ENCODE measurements at places on chromosomes 1 and 21.
A peak's percentile ranks its signal among the peaks of the same experiment; 100 is the strongest.

DNA sequence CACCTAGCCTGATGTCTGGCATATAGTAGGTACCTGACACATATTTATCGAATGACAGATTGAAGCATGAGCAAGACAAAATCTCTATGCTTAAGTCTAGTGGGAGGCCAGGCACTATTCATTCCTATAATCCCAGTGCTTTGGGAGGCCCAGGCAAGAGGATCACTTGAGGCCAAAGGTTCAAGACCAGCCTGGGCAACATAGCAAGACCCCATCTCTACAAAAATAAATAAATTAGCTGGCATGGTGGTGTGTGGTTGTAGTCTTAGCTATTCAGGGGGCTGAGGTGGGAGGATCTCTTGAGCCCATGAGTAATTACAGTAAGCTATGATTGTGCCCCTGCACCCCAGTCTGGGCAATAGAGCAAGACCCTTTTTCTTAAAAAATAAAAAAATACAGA lies 23.2 kb upstream of the TUT4 start:
- DNase-seq, result no peak

DNA sequence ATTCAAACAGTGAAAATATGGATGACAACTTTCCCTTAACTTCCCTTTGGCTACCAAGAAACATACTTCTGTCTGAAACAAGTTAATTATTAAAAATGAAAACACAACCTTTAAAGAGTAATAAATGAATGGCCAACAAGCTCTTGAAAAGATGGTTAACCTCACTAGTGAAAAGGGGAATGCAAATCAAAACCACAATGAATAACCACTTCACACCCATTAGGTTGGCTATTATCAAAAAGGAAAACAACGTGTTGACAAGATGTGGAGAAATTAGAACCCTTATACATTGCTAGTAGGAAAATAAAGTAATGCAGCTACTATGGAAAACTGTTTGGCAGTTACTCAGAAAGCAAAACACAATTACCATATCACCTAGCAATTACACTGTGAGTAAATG lies 14.1 kb downstream of the COP1 start:
- DNase-seq, result no peak

- no peak for DNase-seq
Observed at GRCh38 chr1:173871500-173871899, 3.3 kb downstream of the ZBTB37 start.

DNA sequence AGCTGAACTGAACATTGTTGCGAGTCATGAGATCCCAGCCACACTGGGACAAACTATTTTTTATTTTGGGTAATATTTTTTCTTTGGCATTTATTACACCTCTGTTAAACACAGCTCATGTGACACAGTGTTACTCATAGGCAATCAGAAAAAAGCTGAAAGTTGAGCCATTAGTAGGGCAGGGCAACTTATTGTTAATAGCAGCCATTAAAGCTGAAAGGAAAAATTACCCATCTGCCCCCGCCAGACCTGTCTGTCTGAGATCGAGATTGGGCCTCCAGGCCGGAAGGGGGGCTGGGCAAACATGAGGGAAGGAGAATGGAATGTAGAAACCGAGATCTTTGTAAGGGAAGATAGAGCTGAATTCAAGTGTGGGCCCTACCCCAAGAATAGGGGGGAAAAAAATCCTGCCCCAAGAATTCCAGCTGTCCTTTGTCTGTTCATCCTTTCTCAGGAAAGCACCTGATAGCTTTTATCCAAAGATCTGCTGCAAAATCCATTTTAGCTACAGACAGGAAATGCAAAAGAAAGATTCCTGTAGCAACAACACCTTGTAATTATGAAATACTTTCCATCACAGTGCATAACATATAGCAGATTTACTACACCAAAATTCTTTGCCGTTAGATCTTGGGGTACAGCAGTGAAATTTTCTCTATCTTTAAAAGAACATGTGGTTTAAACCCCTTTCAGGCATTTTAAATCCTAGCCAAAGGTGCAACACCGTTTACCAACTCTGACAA lies 212.8 kb downstream of the PBX1 start:
- no peak for DNase-seq

DNA sequence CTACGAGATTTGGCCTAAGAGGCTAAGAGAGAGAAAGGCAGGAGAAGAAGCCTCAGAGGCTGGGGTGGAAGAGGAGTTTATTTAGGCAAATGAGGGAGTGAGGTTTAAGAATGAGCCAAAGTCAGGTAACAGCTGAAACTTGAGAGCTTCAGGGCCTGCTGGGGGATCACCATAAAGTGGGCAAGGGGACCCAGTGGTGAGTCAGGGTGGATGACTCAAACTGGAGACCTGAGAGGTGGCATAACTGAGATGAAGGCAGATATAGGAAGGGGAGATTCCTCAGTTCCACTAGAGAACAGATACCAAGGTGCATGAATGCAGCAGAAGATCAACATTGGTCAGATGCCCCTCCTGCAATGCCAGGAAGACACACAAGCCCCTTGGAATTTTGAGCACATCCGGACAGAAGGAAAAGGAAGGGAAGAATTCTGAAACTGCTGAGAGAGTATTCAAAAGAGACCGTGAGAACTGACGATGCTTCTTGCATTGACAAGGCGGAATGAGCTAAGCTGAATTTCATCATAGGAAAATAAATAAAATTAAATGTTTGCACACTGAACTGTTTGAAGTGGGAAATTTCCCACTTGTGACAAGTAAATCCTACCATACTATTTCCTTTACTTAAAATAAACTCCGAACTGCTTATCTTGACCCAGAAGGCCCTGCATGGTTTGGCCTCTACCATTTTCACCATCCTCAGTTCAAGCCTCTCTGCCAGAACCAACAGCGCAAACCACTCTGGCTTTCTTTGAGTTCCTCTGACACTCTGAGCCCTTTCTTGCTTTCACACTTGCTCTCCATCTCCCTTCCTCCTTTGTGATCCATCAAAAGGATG lies 94.1 kb downstream of the NMNAT2 start:
- DNase-seq, result no peak

DNA sequence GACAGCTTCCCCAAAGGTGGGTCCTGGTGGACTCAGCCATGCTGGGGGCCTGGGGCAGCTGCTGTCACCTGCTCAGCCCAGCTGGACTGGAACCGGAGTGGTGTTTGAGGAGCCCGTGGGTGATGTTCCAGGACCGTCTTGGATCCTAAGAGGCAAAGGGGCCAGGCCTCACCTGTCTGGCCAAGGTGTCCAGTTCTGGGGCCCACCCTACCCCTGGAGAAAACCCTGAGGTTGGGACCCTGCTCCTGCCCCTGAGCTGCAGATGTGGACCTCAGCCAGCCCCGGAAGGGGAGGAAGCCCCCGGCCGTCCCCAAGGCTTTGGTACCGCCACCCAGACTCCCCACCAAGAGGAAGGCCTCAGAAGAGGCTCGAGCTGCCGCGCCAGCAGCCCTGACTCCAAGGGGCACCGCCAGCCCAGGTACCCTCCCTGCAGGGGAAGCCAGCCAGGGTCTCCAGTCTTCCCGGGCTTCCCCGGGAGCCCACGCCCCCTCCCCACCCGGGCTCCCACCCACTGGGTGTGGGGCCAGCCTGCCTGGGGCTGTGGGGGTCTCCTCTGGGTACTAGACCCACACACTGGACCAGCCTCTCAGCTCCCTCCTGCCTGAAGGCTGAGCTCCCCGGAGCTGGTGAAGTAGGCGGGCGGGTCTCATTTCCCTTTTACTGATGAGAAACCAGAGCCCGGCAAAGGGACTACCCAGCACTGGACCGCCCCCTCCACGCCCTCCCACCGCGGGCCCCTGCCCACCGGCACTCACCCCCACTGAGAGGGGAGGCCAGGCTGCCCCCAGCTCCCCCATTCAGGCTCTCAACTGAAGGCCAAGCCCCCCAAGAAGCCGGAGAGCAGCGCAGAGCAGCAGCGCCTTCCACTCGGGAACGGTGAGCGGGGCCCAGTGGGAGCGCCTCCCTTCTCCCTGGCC lies 1.3 kb downstream of the AIRE start:
- DNase-seq, result no peak

GRCh38 chr1:62467092-62467491 lies 30.2 kb downstream of the USP1 start:
- DNase-seq, result no peak

DNA sequence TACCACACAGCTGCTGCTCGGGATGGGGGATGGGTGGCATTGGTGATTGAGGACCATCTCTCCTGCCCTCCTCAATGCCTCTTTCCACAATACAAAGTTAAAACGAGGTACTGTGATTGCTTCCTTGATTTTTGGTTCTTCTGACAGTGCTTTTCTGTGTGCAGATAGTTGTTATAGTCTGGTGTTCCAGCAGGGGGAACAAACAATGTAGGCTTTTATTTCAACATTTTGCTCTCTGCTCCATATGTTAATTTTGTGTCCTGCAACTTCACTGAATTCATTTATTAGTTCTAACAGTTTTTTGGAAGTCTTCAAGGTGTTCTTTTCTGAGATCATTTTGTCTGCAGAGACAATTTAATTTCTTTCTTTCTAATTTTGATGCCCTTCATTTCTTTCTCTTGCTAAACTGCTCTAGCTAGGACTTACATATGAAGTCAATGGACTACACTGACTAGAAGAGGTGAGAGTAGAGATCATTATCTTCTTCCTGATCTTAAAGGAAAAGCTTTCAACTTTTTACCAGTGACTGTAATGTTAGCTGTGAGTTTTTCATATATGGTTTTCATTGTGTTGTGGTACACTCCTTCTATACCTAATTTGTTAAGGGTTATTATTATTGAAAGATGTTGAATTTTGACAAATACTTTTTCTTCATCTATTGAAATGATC lies 45.4 kb downstream of the TNFSF18 start:
- DNase-seq, result no peak

GRCh38 chr1:54850069-54850730 lies 36.8 kb downstream of the DHCR24 start:
- DNase-seq, result no peak

DNA sequence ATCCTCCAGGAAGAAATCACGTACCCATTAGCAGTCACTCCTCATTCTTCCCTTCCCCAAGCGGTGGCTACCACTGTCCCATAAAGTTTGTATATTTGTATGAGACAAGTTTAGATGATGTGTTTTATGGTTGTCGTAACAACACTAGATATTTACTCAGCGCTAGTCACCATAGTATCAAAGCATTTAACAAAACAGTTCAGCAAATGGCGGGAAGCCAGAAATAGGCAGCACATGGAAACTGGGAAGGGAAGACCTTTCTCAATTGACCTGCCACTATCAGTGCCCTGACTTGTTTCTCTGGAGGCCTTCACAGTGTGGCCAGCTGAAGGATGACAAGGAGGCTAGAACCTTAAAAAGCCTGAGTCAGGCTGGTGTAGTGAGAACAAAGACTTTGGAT lies 31.1 kb downstream of the CNST start:
- DNase-seq, result no peak

- no peak for DNase-seq
Observed at GRCh38 chr1:246134789-246135188, 372.3 kb downstream of the SMYD3 start.

- DNase-seq, result no peak
Observed at GRCh38 chr1:87985071-87985470, 656.4 kb downstream of the LMO4 start.

DNA sequence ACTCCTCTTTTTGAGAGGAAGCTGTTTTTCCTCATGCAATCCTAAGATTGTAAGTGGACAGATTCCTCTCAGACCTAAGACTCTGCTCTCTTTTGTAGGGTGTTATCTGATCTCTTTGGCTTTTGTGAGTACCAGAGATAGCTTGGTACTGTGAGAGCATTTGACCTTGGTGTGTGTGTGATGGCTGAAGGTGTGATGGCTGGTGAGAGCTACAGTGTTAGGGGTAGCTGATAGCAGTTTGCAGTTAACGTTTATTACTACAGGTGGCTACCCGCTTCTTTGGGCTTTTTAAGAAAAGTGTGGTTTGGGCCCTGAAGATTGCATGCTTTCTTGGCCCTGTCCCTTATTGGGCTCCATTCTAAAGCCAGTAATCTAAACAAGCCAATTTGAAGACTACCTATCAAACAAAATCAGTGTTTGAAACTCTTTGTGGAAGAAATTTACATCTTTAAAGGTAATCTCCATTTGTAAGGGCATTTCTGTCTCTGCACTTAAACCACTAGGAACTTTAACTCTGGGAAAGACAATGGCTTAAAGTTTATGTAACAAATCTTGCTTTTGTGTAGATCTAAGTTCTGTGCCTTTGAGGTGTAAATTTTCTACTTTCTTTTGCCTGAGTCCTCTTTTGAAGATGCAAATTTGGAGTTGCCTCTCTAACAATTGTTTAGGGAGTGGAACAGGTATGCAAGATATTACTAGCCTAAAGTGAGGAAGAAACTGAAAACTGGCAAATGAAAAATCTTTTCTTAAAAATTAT lies 85.3 kb upstream of the SERBP1 start:
- DNase-seq, result no peak

- DNase-seq, result peak; percentile 13
Observed at GRCh38 chr1:109499661-109500536, 6.0 kb downstream of the CYB561D1 start.

- DNase-seq, result no peak
Observed at GRCh38 chr1:47023268-47024140, at the start of gene CYP4X1. Gene CYP4X1 (plus strand): TSS chr1:47023669. CDS start chr1:47023818, 149 bp downstream.

DNA sequence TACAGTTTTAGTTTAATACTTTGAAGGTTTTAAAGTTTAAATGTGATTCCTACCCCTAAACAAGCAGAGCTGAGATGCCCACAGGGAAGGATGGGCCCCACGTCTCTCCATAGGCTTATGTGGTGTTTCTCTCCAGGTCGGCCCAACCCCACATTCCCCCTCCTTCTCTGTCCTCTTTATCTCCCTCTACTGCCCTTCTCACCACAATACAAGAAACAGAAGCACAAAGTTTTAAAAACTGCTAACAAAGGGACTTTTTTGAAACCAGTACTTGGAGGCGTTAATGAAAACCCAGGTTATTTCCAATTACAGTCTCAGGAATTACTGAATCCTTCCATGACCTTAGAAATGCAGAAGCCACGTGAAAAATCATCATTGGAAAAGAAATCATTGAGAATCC lies 324.0 kb downstream of the NTNG1 start:
- DNase-seq, result no peak

GRCh38 chr1:99674115-99675064 lies 28.5 kb downstream of the PALMD start:
- peak; percentile 27 for DNase-seq

DNA sequence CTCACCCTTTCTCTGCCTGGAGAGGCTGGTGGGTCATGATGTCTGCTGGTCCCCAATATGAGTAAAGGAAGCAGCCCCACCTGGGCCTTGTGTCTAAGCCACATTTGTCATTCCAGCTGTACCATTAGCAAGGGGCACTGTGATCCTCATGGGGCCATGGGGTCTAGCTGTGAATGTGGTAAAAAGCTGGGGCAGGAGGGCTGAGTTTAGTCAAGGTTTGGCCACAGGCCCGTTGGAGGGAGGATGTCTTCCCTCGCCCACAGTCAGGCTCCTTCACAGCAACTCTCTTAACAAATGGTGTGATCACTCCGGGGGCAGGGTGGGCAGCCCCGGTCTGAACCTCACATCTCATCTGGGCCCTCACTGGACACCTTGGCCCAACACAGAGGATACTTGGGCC lies 115.4 kb downstream of the DMRTB1 start:
- DNase-seq, result no peak

GRCh38 chr1:50352428-50352827 lies 70.8 kb downstream of the DMRTA2 start:
- no peak for DNase-seq
